ENCODE measurements at places on chromosomes 3 and 15. TPM values are rescaled to one million over a fixed set of nuclear protein-coding genes. Genes with fewer than 3 reads are reported as not detected.

DNA sequence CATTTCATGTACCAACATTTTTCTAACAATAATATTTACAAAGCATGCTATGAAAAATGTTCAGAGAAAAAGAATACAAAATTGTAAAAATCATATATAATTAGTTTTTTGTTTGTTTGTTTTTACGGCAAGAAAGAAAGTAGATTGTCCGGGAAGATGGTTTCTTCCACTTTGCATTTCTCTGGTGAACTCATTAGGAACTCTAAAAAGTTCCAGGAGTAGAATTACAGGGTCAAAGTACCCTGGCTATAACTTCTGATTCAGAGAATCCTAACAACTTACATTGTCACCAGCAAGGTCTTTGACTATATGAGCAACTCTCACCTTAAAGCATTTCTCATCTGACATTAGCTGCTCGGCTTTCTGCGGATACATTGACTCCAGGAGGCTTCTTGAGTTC is 196.7 kb downstream of the PDE8A start:
- DNase-seq = no peak

LRRC2 gene
- not detected for total RNA-seq

CPNE9 gene
- not detected for total RNA-seq

DUOXA1 gene
- not detected for total RNA-seq

DNA sequence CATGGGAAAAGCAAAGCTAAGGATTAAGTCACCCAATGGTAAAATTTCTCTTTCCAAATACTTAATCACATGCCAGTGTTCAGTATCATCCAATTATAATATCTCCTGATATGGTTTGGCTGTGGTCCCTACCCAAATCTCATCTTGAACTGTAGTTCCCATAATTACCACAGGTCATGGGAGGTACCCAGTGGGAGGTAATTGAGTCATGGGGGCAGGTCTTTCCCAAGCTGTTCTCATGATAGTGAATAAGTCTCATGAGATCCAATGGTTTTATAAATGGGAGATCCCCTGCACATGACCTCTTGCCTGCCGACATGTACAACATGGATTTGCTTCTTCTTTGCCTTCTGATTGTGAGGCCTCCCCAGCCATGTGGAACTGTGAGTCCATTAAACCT is 26.1 kb upstream of the NMB start:
- DNase-seq = no peak
